Sigmoid colon (tissue), 7 donors: ENCODE measurements at places on chromosomes 3 and 15. TPM values are rescaled to one million over a fixed set of nuclear protein-coding genes. Genes with fewer than 3 reads are reported as not detected.

The TM4SF18 gene
- 2.3 TPM for total RNA-seq

The LRRC58 gene
- total RNA-seq, result 48.5 TPM

The LMAN1L gene
- total RNA-seq, result not detected

The TM4SF4 gene
- total RNA-seq, result 17.1 TPM

The ATP13A3 gene
- 50.4 TPM for total RNA-seq

- no peak overlapping the region for H3K4me3 ChIP-seq
- H3K27ac ChIP-seq, result no peak overlapping the region
- no peaks in the 10 kb centered on the region for H3K4me1 ChIP-seq
- no peaks in the 10 kb centered on the region for H3K27me3 ChIP-seq
Measured at GRCh38 chr3:11236588-11237461, 35.4 kb upstream of the ATG7 start.

DNA sequence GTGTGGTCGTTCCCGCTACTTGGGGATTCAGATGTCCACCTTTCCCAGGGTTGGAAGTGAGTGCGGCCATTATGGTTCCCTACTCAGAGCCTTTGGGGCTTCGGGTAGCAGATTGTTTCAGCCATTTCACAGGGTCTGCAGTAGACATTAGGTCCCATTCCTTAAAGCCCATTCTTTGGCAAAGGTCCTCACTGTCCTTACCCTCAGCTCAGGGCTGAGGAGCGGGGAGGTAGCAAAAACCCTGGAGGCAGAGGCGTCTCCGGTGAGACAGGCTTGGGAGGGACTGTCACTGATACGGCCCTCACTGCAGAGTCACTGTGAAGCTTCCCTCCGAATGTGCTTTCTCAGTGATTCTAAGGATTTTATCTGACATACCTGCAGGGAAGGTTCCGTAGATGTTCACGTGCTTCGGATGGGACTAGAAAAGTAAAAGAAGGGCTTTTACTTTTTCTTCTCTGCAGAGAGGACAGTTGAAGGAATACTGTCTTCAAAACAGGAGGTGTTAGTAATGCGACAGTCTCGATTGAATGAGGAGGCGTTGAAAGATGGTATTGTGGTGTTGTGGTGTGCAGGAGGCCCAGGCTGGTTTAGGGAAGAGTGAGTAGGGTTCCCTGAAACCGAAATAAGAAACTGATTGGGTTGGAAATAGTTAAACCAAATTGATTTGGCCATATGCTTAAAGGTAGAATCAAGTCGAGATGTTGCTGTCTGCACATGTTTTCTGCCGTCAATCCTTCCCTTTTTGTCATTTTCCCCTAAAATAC lies 630 bp downstream of the ATP6V1A start:
- no peaks in the 10 kb centered on the region for H3K36me3 ChIP-seq
- peak overlapping the region; percentile 78 for H3K4me3 ChIP-seq
- peak overlapping the region; percentile 96 for H3K27ac ChIP-seq
- no peaks in the 10 kb centered on the region for H3K27me3 ChIP-seq
- DNase-seq, result no peak

DNA sequence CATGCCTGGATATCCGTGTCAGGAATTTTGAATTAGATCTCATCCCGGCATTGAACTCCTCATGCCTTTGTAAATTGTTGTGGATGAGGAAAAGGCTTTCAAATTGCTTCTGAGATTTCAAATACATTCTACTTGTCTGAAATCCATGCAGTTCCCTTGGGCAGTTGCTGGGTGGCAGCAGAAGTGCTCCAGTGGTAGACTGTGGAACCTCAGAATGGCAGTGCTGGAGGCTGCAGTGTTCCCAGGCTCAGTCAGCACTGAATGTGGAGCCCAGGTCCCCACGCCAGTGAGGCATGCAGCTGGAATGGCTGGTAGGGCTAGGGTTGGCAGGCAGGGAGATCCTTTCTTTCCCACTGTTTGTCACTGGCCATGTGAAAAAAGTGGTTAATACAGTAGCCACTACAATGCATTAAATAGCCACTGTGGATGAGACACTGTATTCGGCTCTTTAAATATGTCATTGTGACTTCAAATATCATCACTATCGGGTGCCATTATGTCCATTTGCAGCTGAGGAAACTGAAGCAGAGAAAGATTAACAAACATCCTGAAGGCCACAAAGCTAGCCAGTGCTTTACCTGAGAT lies 98.6 kb downstream of the TPRG1 start:
- DNase-seq, result no peak
- H3K27ac ChIP-seq, result no peak overlapping the region
- H3K27me3 ChIP-seq, result no peaks in the 10 kb centered on the region
- H3K4me3 ChIP-seq, result no peak overlapping the region
- H3K36me3 ChIP-seq, result no peaks in the 10 kb centered on the region

- H3K4me1 ChIP-seq, result no peaks in the 10 kb centered on the region
- no peaks in the 10 kb centered on the region for H3K36me3 ChIP-seq
- no peak overlapping the region for H3K4me3 ChIP-seq
- H3K27me3 ChIP-seq, result no peaks in the 10 kb centered on the region
Measured at GRCh38 chr3:102290241-102290640, 144.6 kb upstream of the ZPLD1 start.

- no peaks in the 10 kb centered on the region for H3K36me3 ChIP-seq
- peaks cover 48% of the 10 kb centered on the region for H3K4me1 ChIP-seq
- DNase-seq, result no peak
- H3K27ac ChIP-seq, result peak overlapping the region; percentile 73
Measured at GRCh38 chr15:39555885-39556284, 25.0 kb upstream of the THBS1 start.

DNA sequence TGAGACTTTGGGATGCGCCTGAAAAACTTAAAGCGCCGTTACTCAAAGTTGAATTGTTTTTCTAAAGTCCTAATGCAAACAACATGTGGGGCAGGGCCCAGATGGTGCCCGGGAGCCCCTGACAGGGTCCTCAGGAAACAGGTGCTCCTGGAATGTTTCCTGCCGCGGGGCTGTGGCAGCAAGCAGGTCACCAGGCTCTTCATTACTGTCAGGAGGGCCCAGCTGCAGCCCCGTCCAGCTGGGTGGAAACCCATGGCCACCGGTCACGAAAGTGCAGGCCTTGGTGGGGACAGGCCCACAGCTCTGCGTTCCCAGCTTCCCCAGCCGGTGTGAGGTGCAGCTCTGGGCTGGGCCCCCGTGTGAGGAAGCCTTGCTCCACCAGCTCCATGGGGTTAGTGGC lies 63.9 kb upstream of the GATA2 start:
- H3K4me3 ChIP-seq, result no peak overlapping the region
- H3K36me3 ChIP-seq, result no peaks in the 10 kb centered on the region
- H3K27me3 ChIP-seq, result peaks cover 56% of the 10 kb centered on the region
- peak; percentile 64 for DNase-seq
- H3K27ac ChIP-seq, result no peak overlapping the region

DNA sequence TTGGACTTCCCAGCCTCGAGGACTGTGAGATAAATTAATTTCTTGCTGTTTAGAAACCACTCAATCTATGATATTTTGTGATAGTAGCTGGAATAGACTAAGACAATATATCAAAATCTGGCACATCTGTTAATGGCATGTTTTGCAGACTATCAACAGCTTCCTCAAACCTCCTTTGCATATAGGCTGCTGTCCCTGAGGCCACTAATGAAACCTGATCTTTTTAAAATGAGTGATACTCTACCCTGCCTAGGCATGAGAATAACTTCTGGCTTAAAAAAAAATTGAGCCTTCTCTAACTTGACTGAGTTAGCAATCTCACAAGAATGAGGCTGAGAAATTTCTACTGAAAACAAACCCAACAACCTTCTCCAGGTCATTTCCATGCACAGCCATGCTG lies 176.0 kb upstream of the CRBN start:
- H3K27me3 ChIP-seq, result no peaks in the 10 kb centered on the region
- no peak overlapping the region for H3K27ac ChIP-seq
- H3K36me3 ChIP-seq, result no peaks in the 10 kb centered on the region
- H3K4me1 ChIP-seq, result peaks cover 13% of the 10 kb centered on the region
- no peak for DNase-seq
- no peak overlapping the region for H3K4me3 ChIP-seq

DNA sequence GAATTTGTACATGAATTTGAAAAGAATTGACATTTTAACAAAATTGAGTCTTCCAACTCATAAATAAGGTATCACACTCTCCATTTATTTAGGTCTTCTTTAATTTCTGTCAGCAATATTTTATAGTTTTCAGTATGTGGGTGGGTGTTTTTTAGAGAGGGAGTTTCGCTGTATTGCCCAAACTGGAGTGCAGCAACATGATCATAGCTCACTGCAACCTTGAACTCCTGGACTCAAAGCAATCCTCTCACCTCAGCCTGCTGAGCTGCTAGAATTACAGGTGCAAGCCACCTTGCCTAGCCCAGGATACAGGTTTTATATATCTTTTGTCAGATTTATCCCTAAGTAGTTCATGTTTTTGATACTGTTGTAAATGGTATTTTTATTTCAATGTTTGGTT lies 4.6 kb downstream of the WDR93 start:
- no peaks in the 10 kb centered on the region for H3K36me3 ChIP-seq
- no peak for DNase-seq
- H3K4me1 ChIP-seq, result no peaks in the 10 kb centered on the region
- H3K27me3 ChIP-seq, result no peaks in the 10 kb centered on the region

- DNase-seq, result no peak
- no peaks in the 10 kb centered on the region for H3K27me3 ChIP-seq
- no peaks in the 10 kb centered on the region for H3K36me3 ChIP-seq
- H3K4me1 ChIP-seq, result no peaks in the 10 kb centered on the region
Measured at GRCh38 chr15:83380059-83380458, 67.1 kb upstream of the SH3GL3 start.

DNA sequence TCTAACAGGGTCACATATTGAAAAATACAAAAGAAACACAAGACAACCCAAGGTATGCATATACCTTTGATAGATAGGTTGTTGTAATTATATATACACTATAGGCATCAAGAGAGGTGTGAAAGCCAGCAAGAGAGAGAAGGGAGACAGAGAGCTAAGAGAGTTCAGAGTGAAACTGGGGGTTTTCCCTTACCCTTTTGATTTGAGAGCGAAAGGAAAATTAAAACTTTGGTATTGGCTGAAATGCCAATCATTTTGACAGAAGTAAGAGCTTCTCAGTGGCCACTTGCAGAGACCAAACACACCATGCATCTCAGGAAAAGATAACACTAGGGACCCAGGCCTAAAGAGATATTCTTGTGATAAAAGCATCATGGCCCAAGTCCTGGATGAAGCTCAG lies 183.6 kb downstream of the SHOX2 start:
- H3K36me3 ChIP-seq, result no peaks in the 10 kb centered on the region
- DNase-seq, result no peak
- no peaks in the 10 kb centered on the region for H3K27me3 ChIP-seq
- no peak overlapping the region for H3K4me3 ChIP-seq
- no peak overlapping the region for H3K27ac ChIP-seq
